Neural progenitor cell (in vitro differentiated cells): ENCODE measurements at places on chromosomes 4 and X.

- peaks cover 29% of the 10 kb centered on the region for H3K4me1 ChIP-seq
- H3K27ac ChIP-seq: peak overlapping the region; percentile 89
- H3K27me3 ChIP-seq: no peaks in the 10 kb centered on the region
- peak overlapping the region; percentile 25 for H3K4me3 ChIP-seq
Measured at GRCh38 chr4:168605411-168605810, 108.6 kb downstream of the PALLD start.

GRCh38 chr4:61772126-61772525 is 572.0 kb downstream of the ADGRL3 start:
- no peak for DNase-seq
- H3K4me1 ChIP-seq: peaks cover 52% of the 10 kb centered on the region
- no peaks in the 10 kb centered on the region for H3K36me3 ChIP-seq
- no peaks in the 10 kb centered on the region for H3K27me3 ChIP-seq
- H3K4me3 ChIP-seq: no peak overlapping the region

- H3K4me1 ChIP-seq: no peaks in the 10 kb centered on the region
- H3K27ac ChIP-seq: no peak overlapping the region
- H3K27me3 ChIP-seq: no peaks in the 10 kb centered on the region
- H3K4me3 ChIP-seq: no peak overlapping the region
- H3K36me3 ChIP-seq: no peaks in the 10 kb centered on the region
Measured at GRCh38 chrX:96889726-96890125, 6.0 kb downstream of the RPA4 start.

GRCh38 chr4:22552812-22553211 is 36.9 kb upstream of the ADGRA3 start:
- no peaks in the 10 kb centered on the region for H3K4me1 ChIP-seq
- H3K36me3 ChIP-seq: no peaks in the 10 kb centered on the region
- no peak for DNase-seq

DNA sequence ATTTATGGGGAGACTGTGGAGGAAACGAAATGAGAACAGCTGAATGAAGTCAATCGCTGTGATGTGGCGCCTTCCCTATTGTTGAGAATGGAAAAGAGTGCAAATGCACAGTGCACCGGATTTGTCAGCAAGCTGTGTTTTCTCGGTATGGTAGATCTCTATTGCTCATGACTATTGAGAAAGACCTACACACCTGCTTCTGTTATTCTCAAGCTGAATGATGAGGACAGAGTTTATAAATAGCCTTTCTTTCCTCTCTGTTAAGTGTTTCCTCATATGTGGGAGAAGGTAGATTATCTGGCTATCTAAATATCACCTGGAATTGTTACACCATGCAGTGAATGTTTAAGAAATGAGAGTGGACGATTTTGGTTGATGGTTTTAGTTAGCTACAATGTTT is 650.7 kb downstream of the IL1RAPL1 start:
- H3K36me3 ChIP-seq: no peaks in the 10 kb centered on the region
- H3K27ac ChIP-seq: no peak overlapping the region
- H3K4me3 ChIP-seq: no peak overlapping the region
- no peak for DNase-seq
- no peaks in the 10 kb centered on the region for H3K27me3 ChIP-seq

DNA sequence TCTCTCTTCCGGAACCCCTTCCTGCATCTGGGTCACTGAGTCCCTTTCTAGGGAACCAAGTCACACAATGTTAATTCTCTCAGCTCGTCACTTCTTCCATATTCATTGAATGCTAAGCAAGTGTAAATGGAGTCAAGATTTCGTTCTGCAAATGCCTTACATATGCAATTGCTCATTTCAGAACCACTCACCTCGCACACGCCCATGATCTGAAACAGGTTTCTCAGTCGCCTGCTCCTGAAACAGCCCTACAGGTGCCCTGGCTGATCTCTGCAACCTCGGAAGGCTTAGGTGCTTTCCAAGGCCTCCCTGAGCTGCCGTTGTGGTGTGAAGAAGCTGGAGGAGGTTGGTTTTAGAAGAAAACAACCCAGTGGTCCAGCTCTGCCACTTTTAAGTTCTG is 100.8 kb upstream of the MSX1 start:
- no peak overlapping the region for H3K27ac ChIP-seq
- no peak overlapping the region for H3K4me3 ChIP-seq
- H3K4me1 ChIP-seq: peaks cover 55% of the 10 kb centered on the region
- no peaks in the 10 kb centered on the region for H3K36me3 ChIP-seq
- no peak for DNase-seq
